ENCODE measurements at places on chromosomes 11 and 22. TPM values are rescaled to one million over a fixed set of nuclear protein-coding genes. Genes with fewer than 3 reads are reported as not detected.

The JHY gene
- 7.4 TPM for total RNA-seq

The RAB3IL1 gene
- 11.9 TPM for total RNA-seq

The DUSP8 gene
- total RNA-seq: 8.9 TPM

The MYRF gene
- 428 TPM for total RNA-seq

The APOL4 gene
- 15.0 TPM for total RNA-seq

The ATG2A gene
- 32.9 TPM for total RNA-seq

The ALDH3B1 gene
- 1.4 TPM for total RNA-seq

The EFCAB6 gene
- 2.6 TPM for total RNA-seq

The VSIG10L2 gene
- total RNA-seq: not detected

The APOL3 gene
- 1.8 TPM for total RNA-seq

The DRD4 gene
- 2.1 TPM for total RNA-seq

The ARHGEF12 gene
- 85.2 TPM for total RNA-seq

The MYO7A gene
- 2.2 TPM for total RNA-seq

The GRIK4 gene
- 2.2 TPM for total RNA-seq

The ABTB2 gene
- 2.6 TPM for total RNA-seq

The PHETA2 gene
- total RNA-seq: 7.8 TPM

The VWCE gene
- total RNA-seq: 8.2 TPM

The OR8D1 gene
- not detected for total RNA-seq

The HSPB2 gene
- total RNA-seq: 0.22 TPM

The TSGA10IP gene
- total RNA-seq: not detected

The MRPL21 gene
- 52.5 TPM for total RNA-seq

The GP1BB gene
- 4.4 TPM for total RNA-seq

The TPBGL gene
- total RNA-seq: 0.11 TPM

The ZFTA gene
- total RNA-seq: 56.8 TPM

The CALCA gene
- total RNA-seq: not detected

The IL17RA gene
- total RNA-seq: 11.1 TPM

The EIF3D gene
- total RNA-seq: 204 TPM

The SSH3 gene
- 50.4 TPM for total RNA-seq

The SLC22A8 gene
- total RNA-seq: not detected

The NAV2 gene
- 67.7 TPM for total RNA-seq

The BRSK2 gene
- 4.9 TPM for total RNA-seq

The HTR3A gene
- not detected for total RNA-seq

The GRAP2 gene
- total RNA-seq: not detected

The TEX54 gene
- total RNA-seq: not detected

The MMP11 gene
- 528 TPM for total RNA-seq

The RASL10A gene
- total RNA-seq: 2.5 TPM

The DRICH1 gene
- 0.68 TPM for total RNA-seq

The MRGPRE gene
- total RNA-seq: not detected

The LRP4 gene
- total RNA-seq: 26.8 TPM

The HBE1 gene
- 0.29 TPM for total RNA-seq

The OR51I1 gene
- 0.93 TPM for total RNA-seq

The SAA4 gene
- total RNA-seq: not detected

The SLC22A9 gene
- not detected for total RNA-seq

The TMEM191B gene
- total RNA-seq: 1.8 TPM

The RAD9A gene
- total RNA-seq: 48.8 TPM

The CRYAB gene
- total RNA-seq: 0.74 TPM

The OR6T1 gene
- not detected for total RNA-seq

The POTEH gene
- not detected for total RNA-seq

The POU2AF3 gene
- total RNA-seq: 4.1 TPM

The WDR74 gene
- 63.7 TPM for total RNA-seq

The NEFH gene
- total RNA-seq: 3.4 TPM

The LGR4 gene
- 28.2 TPM for total RNA-seq

All from mesothelial cell of epicardium (in vitro differentiated cells).